ENCODE measurements at places on chromosomes 16 and 17.

- peak; percentile 46 for DNase-seq
Measured at GRCh38 chr16:88941913-88942909, 34.8 kb downstream of the CBFA2T3 start.

DNA sequence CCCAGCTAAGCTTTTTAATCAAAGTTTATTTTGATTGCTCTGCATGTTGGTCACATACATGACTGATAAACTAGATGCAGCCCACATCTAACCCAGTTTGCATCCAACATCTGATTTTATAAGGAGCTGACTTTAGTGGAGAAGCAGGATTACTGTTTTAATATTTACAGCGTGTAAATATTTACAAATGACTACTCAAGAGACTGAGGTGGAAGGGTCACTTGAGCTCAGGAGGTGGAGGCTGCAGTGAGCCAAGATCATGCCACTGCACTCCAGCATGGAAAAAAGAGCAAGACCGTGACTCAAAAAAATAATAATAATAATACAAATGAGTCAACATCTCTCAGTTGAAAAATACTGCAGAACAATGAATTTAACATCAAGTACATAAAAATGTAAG is 50.8 kb downstream of the PARN start:
- DNase-seq, result no peak

DNA sequence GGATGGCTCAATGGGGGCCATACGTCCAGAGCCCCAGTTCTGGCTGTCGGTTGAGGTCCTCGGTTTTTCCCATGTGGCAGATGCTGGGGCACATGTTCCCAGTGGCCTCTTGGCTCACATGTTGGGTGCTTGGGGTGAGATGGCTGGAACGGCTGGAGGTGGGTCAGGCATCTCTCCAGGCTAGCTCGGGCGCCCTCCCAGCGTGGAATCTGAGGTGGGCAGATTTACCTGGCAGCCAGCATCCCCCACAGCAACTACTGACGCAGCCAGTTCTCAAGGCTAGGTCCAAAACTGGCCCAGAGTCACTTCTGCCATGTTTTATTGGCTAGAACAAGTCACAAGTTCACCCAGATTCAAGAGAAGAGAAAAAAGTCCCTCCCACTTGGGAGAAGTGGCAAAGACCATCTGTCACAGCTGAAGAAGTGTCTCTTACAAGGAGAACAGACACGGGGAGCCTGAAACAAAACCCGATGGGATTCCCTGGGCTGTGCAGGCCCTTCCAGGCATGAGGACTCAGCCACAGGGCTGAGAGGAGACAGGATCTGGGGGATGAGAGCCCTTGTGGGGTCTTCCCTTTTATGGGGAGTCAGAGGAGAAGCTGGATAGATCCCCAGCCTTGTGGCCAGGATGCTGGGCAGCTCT is 15.2 kb downstream of the ACE start:
- no peak for DNase-seq

GRCh38 chr17:80872501-80873306 is 118.9 kb upstream of the CHMP6 start:
- no peak for DNase-seq

Measured in stimulated activated CD4-positive, alpha-beta T cell treated with anti-CD3 and anti-CD28 coated beads, Interleukin-1b, Interleukin-23, amount 100 ng/mL, for 1 hour (primary cell).